Caco-2 (cell line): ENCODE measurements at places on chromosomes 5 and 9. TPM values are rescaled to one million over a fixed set of nuclear protein-coding genes. Genes with fewer than 3 reads are reported as not detected.

- DNase-seq = peak; percentile 26
Observed at GRCh38 chr9:2016408-2017330, 1.5 kb downstream of the SMARCA2 start.

DNA sequence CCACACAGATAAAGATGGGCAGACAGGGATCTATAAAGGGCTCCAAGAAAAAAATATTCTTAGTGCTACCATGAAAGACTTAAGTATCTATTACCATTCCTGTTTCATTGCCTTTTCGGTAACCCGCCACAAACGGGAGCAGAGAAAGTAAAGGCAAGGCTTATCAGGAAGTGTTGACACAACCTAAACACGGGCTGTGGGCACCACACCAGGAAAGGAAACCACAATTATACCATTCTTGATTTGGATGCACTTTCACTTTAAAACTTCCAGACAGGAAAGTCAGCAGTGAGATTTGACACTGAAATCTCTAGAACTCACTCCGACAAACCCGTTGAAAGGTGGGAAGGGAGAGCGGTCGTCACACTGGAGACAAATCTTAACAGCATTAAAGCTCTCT, 6.5 kb downstream of the TLE1 start:
- DNase-seq = no peak

GRCh38 chr5:123387313-123387712, 35.9 kb downstream of the CEP120 start:
- no peak for DNase-seq

The SOWAHA gene
- total RNA-seq = 3.7 and 4.1 TPM in 2 replicates

- no peak for DNase-seq
Observed at GRCh38 chr5:142852416-142853198, 82.4 kb downstream of the ARHGAP26 start.

GRCh38 chr5:127580731-127581130, 63.3 kb downstream of the PRRC1 start:
- no peak for DNase-seq

- no peak for DNase-seq
Observed at GRCh38 chr5:92435781-92436180, 1052.7 kb upstream of the ARRDC3 start.

GRCh38 chr5:175649967-175650366, 7.9 kb upstream of the HRH2 start:
- DNase-seq = no peak

- DNase-seq = no peak
Observed at GRCh38 chr9:33080534-33080933, 4.1 kb upstream of the SMU1 start.

DNA sequence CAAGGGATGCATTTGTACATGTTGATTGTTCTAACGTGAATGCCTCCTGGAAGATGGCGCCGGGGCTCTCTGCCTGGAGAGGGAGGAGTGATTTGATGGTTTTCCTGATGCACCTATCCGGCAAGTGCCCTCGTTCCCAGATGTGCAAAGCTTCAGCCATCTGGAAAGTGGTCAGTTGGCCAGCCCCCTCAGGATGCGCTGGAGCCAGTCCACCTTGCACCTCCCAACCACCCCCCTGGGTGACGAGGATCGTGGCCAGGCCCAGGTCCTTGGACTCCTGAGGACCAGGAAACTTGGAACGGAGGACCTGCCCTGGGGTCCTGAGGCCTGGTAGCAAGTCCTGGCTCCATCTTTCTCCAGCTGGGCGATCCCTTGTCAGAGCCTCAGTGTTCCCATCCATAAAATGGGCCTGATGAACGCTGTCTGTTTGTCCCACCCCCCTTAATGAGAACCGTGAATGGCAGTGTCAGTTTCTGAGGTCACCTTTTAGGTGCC, 23.6 kb upstream of the RNU6ATAC start:
- no peak for DNase-seq

DNA sequence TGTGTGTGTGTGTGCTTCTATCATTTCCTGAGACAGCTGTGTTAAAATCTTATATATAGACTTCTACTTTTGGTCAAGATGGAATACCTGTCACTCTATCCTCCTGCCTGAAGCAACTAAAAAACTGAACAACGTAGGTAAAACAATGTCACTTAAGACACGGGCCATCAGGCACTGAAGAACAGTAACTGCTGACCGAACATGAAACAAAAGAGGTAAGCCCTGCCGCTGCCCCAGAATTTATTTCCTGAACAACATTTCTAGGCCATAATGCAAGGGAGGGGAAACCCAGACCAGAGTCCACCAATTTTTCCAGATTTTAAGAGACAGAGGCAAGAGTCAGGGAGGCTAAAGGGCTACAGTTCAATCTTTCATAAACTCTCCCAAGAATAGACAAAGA, 156.0 kb downstream of the CDC42SE2 start:
- DNase-seq = no peak

GRCh38 chr9:6354072-6354686, 26.0 kb downstream of the TPD52L3 start:
- no peak for DNase-seq

DNA sequence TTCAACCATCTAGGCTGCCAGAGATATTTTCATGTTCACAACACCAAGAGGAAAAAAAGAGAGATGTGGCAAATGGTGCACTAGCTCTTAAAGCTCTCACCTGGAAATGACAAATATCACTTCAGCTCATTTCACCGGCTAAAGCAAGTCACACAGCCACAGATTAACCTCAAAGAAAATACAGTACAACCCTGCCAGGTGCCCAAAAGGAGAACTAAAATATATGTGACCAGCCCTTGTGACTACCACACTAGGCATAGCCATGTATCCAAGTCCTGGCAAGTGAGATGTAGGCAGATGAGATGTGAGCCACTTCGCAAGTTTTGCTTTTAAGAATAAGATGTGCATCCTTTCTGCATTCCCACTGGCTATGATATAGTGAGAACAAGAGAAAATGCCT, 41.4 kb downstream of the AGTPBP1 start:
- no peak for DNase-seq

DNA sequence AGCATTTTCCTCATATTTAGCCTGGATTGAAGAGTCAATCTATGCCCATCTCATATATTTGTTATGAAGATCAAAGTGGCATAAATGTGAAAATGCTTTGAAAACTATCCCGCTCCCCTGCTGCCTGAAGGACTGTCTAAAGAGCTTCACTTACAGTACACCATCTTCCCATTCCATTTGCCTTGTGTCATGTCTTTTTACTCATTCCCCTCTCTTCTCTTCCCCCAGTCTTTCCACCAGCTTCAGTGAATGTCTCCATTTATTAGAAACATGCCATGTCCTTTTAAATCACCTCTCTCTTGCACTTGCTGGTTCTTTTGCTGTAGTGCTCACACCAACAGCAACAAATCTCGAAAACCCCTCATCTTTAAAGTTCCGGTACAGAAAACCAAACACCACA, 192.7 kb upstream of the SGCD start:
- no peak for DNase-seq
